ENCODE measurements at places on chromosomes 12 and 14.

GRCh38 chr12:49872781-49873181, 29.9 kb upstream of the BCDIN3D start:
- no peak for DNase-seq

DNA sequence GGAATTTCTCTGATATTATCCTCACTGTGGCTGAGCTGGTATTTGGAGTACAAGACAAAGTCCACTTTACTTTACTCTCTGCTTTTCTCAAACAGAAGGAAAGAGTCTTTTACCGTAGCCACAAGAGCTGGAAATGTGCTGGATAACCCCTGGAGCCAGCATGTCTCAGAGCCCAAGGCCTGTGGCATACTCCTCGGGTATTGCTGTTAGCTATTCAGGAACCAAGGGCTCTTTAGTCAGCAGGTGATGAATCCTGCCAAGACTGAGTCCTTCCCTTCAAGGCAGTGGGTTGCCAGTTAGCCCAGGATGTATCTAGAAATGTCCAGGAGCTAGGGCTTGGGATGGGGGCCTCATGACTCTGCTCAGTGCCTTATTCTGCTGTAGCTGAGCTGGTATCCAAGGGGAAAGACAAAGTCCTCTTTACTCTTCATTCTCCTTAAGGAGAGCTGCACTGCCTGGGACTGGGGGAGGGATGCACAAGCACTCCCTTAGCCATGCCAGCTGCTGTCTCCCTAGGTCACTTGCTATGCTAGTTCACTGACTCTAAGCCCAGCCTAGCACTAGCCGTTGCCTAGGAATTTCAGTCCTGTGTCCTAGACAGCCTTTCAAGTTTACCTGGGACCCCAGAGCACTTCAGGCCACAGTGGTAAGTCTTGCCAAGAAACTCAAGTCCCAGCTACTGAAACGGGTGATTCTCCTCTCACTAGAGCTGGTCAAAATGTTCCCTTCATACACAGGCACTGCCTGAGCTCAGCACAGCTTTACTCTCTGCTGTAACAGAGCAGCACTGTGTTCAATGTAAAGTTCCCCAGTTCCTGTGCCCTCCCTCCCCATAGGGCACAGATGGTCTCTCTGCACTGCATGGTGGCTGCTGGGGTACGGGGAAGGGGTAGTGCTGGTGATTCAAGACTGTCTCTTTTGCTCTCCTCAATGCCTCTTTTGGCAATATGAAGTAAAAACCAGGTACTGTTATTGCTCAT, 136.4 kb downstream of the SLC35F4 start:
- DNase-seq: no peak

GRCh38 chr12:116137318-116137717, 140.2 kb downstream of the MED13L start:
- DNase-seq: no peak

DNA sequence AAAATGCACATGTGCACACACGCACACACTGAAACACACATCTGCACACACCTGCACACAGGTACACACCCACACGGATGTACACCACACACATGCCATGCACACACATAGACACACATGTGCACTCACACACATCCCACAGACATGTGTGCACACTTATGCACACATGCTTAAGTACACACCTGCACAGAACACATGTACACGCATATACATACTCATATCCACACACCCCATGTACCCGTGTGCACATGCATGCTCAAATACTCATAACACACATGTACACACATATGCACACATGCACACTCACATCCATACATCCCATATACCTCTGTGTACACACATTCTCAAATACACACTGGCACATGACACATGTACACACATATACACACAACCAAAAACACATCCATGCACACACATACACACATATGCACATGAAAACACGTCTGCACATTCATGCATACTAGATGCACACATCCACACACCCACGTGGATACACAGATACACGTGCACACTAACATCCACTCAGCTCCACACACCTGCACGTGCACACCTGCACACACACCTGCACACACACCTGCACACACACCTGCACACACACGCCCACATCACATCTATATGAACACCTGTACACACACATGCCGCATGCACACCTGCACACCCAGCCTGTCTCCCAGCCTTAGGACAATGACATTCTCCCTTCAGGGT, 336.7 kb downstream of the ADGRD1 start:
- no peak for DNase-seq

- no peak for DNase-seq
These were observed 27.6 kb downstream of the TC2N start for GRCh38 chr14:91839749-91840148.

DNA sequence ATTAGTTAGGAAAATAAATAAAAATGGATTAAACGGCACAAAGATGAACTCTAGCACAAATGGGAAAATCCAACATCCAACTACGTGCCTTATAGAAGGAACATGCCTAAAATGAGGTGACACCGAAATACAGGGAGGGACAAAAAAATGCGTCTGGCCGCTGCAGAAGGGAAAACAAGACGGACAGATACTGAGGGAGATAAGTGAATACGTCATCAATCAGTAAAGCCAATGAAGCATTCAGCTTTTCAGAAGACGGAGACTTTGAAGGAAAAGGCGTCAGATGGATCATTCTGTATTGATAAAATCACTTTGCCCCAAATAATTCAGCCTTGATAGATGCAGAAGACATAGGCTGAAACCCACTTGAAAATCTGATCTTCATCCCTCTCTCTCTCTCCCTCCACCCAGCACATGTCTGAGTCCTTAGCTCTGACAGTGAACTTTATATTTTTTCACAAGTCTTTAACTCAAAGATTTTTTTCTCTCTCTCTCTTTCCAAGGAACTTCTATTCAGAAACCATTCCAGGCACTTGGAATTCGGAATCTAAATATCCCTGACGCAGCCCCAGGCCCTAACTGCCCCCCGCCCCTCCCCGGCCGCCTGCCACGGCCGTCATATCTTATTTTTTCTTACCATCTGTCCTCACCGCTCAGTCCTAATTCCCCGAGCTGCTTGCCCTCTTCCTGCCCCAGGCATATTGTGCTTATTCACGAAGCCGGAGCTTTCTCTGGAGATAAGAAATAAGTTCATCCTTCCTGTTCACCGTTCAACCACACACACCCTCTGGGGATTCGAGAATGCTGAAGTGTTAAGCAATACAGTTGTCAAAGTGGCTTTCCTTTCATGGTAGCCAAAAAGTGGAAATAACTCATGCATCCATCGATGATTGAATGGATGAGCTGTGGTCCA, 35.5 kb upstream of the RFLNA start:
- DNase-seq: no peak

DNA sequence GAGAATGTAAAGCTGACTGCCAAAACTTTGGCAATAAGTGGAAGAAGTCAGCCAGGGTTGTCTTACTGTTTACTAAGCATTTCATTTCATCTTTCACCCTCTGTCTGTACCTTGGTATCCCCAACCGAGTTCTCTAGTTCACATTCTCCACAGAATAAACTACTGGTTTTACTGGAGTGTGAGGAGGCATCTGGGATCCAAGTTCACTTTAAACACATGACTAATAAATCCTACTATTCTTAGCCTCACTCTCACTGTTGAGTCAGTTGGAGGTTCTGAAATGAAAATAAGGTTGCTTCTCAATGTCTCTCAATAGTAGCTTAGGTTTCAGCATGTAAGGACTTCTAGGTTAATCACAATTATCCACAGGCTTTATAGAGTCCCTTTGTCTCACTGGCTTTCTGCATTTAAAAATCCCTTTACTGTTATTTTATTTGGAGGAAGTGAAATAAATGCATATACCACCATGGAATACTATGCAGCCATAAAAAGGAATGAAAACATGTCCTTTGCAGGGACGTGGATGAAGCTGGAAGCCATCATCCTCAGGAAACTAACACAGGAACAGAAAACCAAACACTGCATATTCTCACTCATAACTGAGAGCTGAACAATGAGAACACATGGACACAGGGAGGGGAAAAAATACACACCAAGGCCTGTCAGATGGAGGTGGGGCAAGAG, 95.8 kb downstream of the EPS8 start:
- DNase-seq: no peak

DNA sequence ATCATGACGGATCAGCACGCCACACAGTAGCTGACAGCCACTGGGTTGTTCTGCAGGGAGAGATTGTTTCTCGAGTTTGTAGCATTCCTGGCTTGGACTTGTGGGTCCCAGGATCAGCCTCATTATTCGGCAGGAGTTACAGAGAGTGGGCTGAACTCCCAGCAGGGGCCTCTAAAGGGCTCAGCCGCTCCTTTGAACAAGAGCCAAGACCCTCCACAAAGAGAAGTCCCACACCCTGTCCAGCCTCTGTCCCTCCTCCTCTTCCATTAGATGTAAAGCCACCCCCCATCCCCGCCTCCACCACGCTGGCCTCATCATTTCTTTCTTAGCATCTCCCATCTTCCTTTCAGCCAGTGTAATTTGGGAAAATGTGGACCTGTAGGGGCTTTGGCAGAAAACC, 96.7 kb upstream of the HSPB8 start:
- DNase-seq: no peak

- DNase-seq: no peak
These were observed 195.2 kb upstream of the PRMT8 start for GRCh38 chr12:3295646-3296408.

DNA sequence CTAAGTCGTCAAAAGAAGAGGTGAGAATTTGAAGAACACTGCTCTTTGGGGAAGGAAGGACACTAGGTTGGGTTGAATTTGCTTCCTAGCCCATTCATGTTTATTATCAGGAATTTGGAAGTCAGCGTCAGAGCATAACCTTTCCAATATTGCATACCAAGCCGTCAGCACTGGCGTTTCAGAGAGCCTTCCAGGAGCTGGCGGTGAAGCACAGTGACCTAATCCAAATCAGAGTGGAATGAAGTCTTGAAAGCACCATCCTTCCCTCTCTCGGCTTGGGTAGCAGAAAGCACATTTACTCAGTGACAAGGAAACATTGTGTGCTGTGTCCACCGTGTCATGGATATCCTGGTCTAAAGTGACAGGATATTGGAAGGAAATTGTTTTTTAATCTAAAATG, 240.3 kb upstream of the PELI2 start:
- no peak for DNase-seq

GRCh38 chr14:24680516-24680915, 46.5 kb upstream of the GZMB start:
- no peak for DNase-seq

DNA sequence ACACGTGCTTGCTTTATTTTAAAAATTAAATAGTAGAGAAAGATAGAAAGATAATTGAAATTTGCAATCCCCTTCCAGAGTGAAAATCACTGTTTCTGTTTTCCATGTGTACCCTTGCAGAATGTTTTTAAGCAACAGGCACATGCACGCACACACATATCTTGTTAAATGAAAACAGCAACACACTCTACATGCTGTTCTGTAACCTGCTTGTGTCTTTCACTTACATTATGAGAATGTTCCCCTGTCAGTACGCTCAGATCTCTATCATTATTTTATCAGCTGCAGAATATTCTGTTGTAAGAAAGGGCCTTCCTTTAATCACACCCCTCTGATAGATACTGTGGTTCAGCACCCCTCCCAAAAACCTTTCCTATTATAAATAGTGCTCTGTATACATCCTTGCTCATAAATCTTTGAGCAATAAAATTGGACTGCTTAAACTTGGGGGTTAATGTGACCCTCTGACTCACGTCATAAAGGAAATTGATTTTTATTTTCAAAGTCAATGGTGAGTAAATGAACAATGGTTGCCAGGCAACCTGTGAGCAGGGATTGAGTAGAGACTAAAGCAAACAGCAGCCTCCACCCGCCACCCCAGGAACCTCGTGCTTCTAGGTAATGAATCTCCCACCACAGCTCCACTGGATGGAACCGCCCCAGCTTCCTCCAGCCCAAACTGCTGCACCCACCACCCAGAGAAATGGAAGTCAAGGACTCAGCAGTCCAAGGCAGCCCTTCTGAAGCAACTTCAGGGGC, 31.9 kb upstream of the CHGA start:
- DNase-seq: no peak

DNA sequence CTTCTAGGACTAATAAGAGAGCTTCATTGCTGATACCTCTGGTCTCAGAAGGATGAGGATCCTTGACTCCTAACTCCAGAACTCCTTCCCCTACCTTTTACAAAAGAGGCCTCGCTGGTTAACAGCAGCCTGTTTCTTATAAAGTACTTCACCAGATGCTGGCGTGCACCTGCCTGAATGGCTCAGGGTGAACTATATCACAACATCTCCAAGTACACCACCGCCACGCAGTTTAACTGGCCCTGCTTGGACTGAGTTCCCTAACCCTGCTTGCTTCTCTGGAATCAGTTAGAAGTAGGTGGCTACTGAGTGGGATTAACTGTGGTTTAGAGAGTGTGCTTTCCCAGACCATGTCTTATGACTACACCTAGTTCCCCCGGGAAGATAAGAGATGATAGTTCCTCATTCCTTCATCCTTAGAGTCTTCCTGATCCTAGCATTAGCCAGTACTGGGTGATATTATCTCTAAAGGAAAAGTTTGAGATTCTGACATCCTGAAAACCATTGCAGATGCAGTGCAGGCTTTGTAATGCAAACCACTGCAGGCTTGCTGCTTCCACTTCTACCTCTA, 3.0 kb downstream of the FOXJ2 start:
- no peak for DNase-seq

- DNase-seq: no peak
These were observed 197.6 kb downstream of the SLC38A4 start for GRCh38 chr12:46628176-46628575.
